ENCODE measurements at places on chromosomes 7 and 10. TPM values are rescaled to one million over a fixed set of nuclear protein-coding genes. Genes with fewer than 3 reads are reported as not detected.

Gene NT5C3A
- total RNA-seq: 34.9 TPM

Gene AZGP1
- 18.7 TPM for total RNA-seq

Gene AKR1C1
- total RNA-seq: 6.3 TPM

Gene BICC1
- total RNA-seq: 70.7 TPM
